ENCODE measurements at places on chromosomes 2 and 18.

DNA sequence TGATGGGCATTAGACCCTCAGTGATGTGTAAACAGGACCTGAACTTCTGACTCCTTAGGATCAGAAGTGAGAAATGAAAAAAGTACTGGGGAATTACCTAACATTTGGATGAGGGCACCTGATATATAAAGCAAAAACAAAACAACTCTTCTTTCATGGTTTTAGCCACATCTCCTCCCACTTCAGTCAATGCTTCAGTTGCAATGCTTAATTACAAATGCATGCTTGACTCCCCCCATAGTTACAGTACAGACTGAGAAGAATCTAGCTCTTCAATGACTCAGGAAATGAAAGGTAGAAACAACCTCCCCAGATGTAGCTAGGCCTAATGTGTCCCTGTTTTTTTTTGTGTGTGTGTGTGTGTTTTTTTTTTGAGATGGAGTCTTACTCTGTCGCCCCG, 276.8 kb upstream of the POU3F3 start:
- no peak for DNase-seq

- no peak for DNase-seq
Measured at GRCh38 chr2:147171941-147172340, 672.9 kb upstream of the ACVR2A start.

DNA sequence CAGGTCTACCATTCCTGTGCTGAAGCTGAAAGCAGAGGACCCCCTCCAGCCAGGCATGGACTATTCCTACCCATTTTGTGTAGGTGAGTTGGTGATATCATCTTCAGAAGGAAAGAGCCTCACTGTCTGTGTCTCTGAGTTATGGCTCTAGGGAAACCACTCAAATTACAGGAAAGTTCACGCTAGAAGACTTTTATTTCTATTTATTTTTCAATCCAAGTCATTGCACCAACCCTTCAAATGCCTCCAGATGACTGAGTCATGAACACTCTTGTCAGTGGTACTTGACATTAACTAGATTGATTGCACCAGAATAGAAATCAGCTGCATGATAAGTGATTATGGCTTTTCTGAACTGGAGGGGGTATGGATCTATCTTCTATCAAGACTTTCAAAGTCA, 338.4 kb downstream of the MBD2 start:
- DNase-seq = no peak

DNA sequence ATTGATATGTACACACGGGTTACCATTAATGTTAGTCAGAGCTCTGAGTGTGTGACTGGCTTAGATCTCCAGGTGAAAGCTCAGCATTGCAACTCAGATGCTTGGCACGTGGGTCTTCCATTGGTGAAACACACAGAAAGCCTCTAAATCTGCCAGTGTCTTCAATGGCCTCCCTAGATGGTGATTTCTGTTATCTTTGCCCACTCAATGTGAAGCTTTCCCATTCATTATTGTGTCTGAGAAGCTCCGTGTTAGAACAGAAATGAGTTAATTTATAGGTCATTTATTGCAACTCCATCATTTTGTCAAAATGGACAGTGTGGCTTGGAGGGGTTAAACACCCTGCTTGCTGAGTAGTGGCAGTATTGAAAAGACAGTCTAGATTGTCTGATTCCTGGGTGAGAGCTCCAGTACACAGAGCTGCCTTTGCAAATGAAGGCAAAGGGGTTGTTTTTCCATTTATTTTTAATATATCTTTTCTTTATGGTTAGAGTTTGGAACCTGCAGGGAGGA, 64.7 kb upstream of the GCFC2 start:
- no peak for DNase-seq

GRCh38 chr2:195513119-195513518, 143.9 kb upstream of the SLC39A10 start:
- no peak for DNase-seq

GRCh38 chr2:113760400-113760799, 4.0 kb upstream of the SLC35F5 start:
- no peak for DNase-seq

DNA sequence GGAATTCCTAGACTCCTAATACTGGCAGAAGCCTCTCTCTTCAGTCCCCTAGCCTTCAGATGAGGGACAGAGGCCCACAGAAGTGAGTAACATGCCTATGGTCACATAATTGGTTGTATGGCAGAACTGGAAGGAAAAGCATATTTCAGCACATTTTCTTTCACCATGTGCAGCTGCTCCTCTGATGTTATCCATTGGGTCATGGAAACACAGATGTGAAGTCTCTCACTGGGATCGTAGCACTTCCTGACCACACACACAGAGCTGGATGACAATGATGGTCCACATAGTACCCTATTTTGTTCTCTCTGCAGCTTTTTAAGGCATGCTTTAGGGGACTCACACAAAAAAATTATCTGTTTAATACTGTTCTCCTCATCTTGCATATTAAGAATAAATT, 24.5 kb downstream of the MYO3B start:
- no peak for DNase-seq

- no peak for DNase-seq
Measured at GRCh38 chr2:48792030-48792429, 36.5 kb upstream of the LHCGR start.

- DNase-seq = no peak
Measured at GRCh38 chr18:3246635-3247239, 864 bp upstream of the MYL12A start.

- DNase-seq = no peak
Measured at GRCh38 chr2:233584210-233584609, 17.6 kb upstream of the USP40 start.

DNA sequence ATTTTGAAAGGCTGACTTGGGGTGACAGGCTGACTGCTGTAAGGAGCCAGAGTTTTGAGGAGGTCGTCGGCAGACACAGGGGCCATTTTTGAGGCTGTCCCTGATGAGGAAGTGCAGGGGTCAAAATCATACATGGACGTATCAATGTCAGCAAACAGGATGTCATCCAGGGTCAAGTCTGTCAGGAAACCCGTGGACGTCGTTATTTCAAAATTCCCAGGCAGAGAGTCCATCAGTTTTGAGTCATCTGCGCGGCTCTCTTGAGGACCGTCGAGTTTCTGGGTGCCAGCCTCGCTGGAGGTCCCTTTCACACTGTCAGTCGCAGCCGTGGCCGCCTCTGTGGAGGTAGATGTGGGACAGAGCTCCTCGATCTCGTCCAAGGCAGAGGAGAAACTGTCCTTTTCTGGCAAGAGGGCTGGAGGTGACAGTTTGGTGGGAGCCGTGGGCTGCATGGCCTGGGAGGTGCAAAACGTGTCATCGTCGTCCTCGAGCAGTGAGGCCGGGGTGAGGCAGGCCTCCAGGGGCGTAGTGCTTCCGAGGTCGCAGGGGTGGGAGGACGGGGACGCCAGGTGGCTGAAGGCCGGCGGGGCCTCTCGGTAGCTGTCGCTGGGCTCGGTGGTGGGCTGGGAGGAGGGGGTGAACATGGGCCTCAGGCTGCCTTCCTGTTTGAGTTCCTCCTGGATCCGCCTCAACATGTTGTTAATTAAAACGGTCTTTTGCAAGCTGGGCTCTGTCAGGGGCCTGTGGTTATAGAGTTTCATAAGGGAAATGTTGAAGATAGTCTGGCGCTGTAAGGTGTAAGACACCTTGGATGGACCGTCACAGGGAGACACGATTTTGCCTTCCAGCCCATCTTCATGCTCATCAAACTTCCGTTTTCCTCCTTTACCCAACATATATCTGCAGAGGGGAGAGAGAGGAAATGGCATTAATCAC, 17.5 kb downstream of the SERTAD2 start:
- DNase-seq = no peak

GRCh38 chr2:55163274-55163721, 68.8 kb downstream of the CLHC1 start:
- no peak for DNase-seq

- DNase-seq = no peak
Measured at GRCh38 chr18:58552057-58552461, 76.8 kb downstream of the ALPK2 start.

DNA sequence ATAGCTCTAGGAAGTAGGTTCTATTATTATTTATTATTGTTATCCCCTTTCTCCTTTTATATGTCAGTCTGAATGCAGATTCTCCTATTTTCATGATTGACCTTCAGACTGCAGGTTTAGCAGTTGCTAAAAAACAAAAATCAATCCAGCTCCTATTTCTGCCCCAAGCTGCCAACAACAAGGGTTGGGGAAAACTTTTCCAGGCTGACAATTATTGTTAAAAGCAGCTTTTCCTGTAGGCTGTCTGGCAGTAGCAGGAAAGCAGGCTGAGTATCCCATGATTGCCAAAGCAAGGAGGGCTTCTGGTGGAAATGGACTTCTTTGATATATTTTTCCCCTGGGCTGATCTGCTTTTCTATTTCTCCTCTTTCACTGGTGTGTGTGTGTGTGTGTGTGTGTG, 78.0 kb upstream of the CTLA4 start:
- DNase-seq = no peak

DNA sequence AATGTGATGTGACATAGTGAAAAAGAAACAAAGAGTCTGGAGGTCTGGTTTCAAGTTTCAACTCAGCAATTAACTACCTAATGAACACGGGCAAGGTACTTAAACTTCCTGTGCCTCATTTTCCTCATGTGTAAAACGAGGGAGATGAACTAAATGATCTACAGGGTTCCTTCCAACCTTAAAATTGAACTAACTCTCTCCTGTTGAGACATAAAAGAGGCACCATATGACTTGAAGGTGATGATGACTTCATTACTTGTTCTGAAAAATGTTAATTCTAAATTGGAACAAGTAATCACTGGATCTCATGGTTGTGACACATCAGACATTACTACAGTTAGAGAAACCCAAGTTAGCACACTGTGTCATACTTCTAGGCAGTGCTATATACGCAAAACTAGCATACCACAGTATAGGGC, 8.9 kb upstream of the REL start:
- DNase-seq = no peak

GRCh38 chr2:119700866-119701265, 21.9 kb downstream of the TMEM177 start:
- DNase-seq = no peak

- no peak for DNase-seq
Measured at GRCh38 chr18:23200756-23201155, 65.5 kb downstream of the CABLES1 start.

DNA sequence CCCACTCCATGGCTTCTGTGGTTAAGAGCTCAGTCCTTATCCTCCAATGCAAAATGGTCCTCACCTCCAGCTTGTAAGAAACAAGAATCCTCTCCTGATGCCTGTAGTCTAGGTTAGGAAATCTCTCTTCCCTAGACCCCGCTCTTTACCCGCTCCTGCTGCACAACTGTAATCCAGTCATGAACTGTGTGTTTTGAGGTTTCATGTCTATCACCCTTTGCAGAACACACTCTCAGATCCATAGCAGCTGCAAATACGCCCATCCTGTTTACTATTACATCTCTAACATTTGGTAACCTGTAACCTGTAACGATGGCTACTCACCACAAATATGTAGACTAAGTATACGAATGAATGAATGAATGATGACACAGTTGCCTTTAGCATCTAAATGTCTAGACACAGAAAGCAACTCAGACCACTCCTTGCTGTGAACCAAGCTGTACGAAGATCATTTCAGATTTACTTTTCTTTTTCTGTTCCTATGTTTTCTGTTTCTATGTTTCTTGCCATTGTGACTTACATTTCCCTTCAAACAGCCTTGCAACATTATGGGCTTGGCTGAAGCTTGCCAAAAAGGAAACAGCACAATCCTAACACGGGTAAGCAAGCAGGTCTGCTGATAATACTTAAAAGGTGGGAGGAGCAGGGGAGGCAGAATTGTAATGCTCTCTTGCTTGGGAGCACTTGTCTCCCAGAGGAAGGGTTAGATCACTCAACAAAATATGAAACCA, 53.7 kb downstream of the EPHA4 start:
- DNase-seq = no peak

GRCh38 chr2:31318361-31319336, 84.7 kb downstream of the EHD3 start:
- no peak for DNase-seq

GRCh38 chr2:224894356-224894755, 147.9 kb downstream of the DOCK10 start:
- DNase-seq = no peak

GRCh38 chr18:7141287-7141686, 23.7 kb upstream of the LAMA1 start:
- no peak for DNase-seq

- DNase-seq = no peak
Measured at GRCh38 chr2:765369-765768, 88.2 kb upstream of the TMEM18 start.

DNA sequence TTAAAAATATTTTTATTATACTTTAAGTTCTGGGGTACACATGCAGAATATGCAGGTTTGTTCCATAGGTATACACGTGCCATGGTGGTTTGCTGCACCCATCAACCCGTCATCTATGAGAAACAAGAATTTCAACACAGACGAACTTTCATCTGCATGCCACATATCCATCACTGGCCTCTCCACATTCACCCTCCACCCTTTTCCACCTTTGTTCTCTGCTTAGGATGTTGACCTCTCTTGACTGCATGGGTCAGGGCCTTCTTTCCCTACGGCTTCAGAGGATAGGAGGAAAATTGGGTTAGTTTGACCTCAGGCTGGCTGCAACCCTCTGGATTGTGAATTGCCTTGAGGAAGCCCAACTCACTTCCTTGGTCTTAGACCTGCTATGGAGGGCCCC, 260.9 kb downstream of the MREG start:
- DNase-seq = no peak

DNA sequence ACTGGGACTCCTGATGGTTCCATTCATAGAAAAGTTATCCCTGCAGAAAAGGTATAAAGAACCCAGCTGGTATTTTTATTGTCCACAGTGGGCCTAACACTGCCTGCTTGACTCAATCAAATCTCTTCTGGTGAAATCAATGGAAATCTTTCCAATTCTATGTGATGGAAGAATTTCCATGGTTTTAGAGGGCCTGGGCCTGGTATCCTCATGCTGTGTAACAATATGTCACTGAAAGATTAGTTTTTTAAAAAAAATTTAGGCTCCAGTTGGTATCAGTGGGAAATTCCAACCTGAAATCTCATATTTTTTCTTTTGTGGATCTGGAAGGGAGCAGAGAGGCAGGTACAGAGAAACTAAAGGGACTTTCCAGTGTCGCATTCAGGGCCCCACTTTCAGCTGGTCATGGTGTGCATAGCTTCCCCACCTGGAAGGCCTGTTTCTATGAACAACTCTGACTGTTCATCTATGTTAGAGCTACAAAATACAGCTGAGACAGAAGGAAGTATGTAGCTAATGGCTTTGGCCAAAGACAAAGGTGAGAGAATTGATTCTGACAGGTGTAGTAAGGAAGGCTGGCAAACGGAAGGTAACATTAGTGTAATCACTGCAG, 20.9 kb downstream of the NEB start:
- DNase-seq = no peak

- DNase-seq = no peak
Measured at GRCh38 chr2:235810252-235810651, 316.4 kb downstream of the AGAP1 start.

- DNase-seq = no peak
Measured at GRCh38 chr2:215617060-215617824, 181.4 kb upstream of the FN1 start.
